ENCODE measurements at places on chromosomes 3 and 15. TPM values are rescaled to one million over a fixed set of nuclear protein-coding genes. Genes with fewer than 3 reads are reported as not detected.

DNA sequence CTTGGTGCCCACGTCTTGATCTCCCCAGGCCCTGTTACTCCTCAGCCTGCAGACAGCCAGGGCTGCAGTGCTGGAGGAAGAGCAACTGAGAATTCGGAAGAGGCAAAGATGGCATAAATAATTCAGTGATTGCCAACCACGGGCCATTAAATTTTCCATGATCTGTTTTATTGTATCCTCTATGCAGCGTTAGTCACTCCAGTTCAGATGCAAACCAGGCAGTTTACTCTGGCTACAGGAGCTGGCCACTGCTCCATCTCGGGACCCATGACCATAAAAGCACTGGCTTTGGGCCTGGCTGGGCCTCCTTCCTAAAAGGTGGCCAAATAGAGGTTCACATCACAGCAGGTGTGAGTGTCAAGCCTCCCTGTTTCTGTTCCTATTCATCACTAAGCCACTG is 137.6 kb upstream of the TLE3 start:
- DNase-seq: no peak

GRCh38 chr15:93987068-93987467 is 244.3 kb upstream of the MCTP2 start:
- no peak for DNase-seq

GRCh38 chr3:101039285-101039684 is 46.1 kb upstream of the ABI3BP start:
- no peak for DNase-seq

DNA sequence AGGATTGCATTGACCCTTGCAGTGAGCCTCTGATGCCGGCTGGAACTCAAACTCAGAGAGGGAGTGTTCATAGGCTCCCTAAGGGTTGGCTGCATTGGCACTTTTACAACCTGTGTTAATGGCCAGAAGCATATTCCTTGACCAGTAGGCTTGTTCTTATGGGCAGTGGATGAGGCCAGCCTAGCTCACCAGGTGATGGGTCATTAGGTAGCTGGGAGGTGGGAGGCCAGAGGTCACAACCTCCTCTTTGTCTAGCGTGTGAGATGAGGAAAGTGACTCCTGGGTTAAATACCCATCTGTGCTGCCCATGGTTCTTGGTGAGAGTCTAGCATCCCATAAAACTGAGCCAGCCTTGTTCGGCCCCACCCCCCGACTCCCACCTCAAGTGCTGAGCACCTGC is 275.7 kb upstream of the CTNNB1 start:
- no peak for DNase-seq

- DNase-seq: no peak
Observed at GRCh38 chr3:177694316-177694715, 497.0 kb upstream of the TBL1XR1 start.

DNA sequence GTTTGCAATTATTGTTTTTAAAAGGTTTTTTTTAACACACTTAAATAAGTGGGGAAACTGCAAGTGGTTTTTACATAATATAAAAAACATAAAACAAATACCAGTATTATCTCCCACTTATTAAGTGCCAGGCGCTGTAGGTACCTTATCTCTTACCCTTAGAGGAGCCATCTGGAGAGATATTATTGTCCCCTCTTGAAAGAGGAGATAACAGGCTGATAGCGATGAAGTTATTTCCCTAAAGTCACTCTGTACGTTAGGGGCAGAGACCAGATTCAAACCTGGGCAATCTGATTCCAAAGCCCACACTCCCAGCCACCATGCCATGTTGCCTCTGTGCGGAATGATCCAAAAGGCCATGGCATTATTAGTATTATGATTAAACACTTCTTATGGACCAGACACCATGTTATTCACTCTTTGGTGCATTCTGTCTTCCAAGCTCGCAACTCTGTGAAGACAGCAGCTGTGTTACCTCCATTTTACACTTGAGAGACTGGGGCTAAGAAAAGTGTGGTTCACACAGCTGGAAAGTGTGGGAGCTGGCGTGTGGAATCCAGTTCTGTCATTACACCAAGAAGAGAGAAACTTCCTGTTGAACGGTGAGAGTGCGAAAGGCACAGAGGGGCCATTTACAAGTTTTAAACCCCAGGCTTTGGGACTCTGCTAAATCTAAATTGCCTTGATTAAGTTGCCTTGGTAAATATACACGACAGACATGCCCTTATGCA is 79.9 kb upstream of the MITF start:
- no peak for DNase-seq

GRCh38 chr3:110608566-110608965 is 463.1 kb upstream of the NECTIN3 start:
- DNase-seq: no peak

GRCh38 chr15:93658026-93658816 is 569.2 kb upstream of the RGMA start:
- DNase-seq: no peak

GRCh38 chr3:174636451-174636850 is 222.7 kb upstream of the NAALADL2 start:
- no peak for DNase-seq

- DNase-seq: no peak
Observed at GRCh38 chr15:98174286-98174685, 213.8 kb downstream of the ARRDC4 start.

DNA sequence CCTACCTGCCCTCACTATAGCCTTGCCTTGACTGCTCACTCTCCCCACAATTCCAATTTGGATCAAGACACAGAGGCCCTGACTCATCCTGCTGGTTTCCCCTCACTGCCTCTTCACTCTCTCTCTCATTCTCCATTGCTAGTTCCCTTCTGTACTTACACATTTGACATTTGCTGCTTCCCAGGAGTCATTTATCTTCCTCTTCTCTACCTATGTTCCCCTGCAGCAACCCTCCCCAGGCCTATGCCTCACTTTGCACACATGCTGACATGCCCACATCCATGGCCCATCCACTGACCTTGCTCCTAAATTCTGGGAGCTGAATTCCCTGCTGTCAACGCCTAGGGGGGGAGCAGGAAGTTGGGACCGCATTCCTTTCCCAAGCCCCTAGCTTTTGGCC is 82.2 kb downstream of the SRGAP3 start:
- DNase-seq: no peak

GRCh38 chr3:101158374-101158773 is 162.0 kb downstream of the IMPG2 start:
- DNase-seq: no peak

Gene TRPM1
- 0.24 TPM for total RNA-seq

Gene RHCG
- 0.15 TPM for total RNA-seq

Gene CTXND1
- 0.24 TPM for total RNA-seq

Gene MBD4
- 18.7 TPM for total RNA-seq

Gene LTF
- 3.1 TPM for total RNA-seq

Gene EPHB3
- total RNA-seq: 1.7 TPM
